ENCODE measurements at places on chromosomes 7 and 10.

- DNase-seq: no peak
Observed at GRCh38 chr7:31102973-31103850, 51.1 kb downstream of the ADCYAP1R1 start.

DNA sequence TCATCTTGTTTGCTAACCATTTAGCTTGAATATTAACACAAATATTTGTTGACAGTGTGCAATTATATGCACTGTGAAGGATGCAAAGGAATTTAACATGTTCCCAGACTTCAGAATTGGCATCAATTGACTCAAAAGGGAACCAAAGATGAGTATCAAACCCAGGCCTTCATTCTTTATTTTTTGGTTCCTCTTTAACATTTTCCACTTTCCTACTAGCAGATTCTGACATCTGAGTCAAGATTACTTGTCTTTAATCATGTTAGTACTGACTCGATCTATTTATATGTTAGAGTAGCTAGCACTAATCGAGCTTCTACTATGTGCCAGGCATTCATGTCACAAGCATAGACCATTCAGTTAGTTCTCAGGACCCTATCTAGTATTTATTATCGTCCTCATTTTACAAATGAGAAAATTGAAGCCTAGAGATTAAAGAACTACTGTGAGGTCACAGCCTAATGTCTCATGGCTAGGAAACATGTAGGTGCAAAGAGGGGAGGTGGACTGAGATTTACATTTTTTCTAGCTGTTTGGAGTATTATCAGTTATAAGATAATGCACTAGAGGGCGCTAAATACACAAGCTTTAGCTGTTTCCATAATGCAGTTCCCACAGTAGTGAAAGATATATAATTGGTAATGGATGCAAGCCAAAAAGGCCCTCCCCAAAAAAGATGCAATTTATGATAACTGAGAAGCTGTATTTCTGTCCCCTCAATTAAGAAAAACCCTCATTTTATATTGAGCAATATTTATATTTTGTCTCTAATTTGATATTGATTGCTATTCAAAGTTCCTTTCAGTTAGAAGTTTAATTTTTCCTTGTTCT, 32.9 kb upstream of the KMT2E start:
- no peak for DNase-seq

DNA sequence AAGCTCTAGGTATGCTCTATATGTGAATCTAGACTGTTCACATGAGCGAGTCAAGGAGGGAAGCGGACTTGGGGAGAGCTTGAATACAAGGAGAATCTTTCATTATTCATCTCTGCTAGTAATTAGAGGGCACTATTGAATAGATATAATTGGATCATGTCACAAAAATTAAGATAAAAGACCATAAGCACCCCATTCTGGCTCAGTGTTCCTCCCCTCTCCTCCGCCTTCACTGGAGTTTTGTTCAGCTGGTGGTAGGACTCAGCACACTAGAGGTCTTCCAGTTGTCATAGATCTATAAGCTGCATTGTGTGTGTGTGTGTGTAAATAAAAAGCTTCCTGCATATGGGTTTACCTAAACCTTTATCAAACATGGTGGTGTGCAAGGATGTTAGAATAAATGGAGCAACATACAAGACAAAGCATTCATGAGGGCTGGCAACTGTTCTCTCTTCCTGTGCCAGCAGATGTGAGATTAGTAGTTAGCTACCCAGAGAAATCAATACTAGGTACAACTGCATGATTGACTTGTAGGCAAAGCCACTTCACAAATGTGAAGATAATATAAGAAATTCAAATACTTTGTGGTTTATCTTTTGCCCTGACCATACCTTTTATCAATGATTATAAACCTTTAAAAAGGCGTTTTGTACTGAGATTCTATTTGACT, 142.6 kb downstream of the CREB5 start:
- no peak for DNase-seq

DNA sequence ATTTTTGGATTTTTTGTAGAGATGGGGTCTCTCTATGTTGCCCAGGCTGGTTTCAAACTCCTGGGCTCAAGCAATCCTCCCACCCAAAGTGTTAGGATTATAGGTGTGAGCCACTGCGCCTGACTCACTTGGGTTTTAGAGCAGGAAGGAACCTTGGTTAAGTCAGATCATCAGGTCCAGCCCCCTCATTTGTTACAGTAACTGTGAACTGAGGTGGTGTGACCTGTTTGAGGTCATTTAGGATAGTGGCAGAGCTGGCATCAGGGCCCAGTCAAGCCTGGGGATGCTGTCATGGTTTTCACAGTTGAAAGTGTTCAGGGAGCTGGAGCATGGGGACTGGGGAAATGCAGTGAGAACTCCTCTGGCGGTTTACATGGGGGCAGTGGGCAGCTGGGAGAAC, 159.6 kb downstream of the TAX1BP1 start:
- DNase-seq: no peak

DNA sequence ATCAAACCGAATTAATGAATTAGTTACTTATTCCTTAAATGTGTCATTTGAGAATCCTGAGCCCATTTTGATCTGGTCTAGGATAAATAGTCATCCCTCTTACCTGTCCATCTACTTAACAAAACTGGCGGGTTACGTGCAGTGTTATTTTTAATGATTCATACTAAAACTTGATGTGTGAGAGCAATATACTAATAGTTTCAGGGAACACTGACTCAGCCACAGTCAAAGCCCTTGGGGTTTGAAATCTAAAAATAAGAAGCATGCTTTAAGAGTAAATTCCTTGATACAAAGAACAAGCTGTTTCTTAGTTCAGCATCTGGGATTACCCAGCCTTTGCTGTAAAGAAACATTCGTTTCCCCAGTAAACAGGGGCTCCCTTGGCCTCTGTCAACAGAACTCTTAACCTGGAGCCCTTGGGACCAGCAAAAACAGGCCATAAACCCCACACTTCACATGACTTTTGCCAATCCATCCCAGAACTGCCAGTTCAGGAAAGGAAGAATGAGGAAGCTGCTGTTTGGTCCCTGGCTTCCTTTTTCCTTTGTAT, 370.6 kb upstream of the IGFBP3 start:
- no peak for DNase-seq

GRCh38 chr7:33339074-33339790, 209.9 kb downstream of the BBS9 start:
- DNase-seq: no peak

DNA sequence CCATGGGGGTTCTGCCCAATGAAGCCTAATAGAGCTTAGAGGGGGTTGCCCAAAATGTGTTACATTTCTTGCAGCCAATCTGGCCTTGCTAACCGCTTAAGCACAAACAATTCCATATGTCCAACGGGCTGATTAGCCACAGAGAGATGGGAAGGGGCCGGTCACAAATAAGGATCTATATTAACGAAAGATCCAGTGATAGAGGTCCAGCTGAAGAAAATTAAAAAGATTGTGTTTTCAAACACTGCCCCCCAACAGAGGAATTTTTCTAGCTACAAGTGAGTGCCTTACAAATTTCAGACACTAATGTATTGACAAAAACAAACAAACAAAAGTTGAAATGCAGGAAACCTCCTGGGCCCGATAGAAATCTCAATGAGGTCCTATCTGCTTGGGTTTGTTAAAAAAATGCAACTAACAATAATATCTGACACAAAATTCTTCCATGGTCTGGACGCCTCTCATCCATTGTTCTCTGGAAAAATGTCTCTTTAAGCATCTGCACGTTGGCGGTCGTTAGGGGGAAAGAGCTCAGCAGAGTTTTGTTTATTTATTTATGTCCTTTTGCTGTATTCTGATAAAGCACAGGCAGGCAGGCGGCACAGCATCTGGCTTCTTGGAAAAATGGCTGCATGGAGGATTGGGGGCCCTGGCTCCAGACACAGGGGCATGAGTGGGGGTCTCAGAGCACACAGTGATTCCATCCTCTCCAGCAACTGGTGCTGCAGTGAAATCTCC, 402.0 kb downstream of the RPS24 start:
- DNase-seq: no peak

DNA sequence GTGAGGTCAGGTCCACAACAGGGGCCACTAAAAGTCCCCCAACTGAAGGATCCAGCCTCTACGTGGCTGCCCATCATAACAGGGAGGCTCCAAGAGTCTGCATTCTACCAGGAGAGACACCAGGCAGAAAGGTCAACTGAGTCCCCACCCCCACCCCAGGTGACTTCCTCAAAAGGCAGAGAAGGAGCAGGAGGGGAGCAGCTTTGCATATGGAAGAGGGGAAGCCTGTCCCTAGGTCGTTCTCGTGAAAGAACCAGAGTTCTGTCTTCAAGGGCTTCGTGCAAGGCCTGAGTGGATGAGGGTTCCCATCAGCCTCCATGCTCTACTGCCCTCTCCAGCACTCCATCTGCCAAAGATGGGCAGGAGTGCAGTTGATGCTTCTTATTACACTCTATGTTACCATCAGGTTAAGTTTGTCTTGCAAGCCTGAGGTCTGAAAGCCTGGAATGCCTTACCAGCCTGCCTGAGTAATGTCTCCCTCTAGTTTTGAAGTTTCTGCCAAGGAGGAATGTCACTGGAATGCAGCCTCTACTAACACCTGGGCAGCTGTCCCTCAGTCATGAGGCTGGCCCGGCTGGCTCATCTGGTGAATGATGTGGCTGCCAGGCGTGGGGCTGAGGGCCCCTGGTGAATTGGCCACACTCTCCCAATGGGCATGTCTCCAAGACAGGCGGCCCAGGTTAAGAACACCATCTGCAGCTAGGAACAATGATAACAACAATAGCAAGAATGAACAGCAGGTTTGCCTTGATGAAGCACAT, 54.3 kb upstream of the SMNDC1 start:
- no peak for DNase-seq

GRCh38 chr7:140640727-140641523, at the start of gene DENND2A:
TSS of gene DENND2A (minus strand) at chr7:140640813. CDS start at chr7:140602397, 38,416 bp downstream.
- no peak for DNase-seq

GRCh38 chr10:3946234-3947229, 161.5 kb upstream of the KLF6 start:
- DNase-seq: no peak

DNA sequence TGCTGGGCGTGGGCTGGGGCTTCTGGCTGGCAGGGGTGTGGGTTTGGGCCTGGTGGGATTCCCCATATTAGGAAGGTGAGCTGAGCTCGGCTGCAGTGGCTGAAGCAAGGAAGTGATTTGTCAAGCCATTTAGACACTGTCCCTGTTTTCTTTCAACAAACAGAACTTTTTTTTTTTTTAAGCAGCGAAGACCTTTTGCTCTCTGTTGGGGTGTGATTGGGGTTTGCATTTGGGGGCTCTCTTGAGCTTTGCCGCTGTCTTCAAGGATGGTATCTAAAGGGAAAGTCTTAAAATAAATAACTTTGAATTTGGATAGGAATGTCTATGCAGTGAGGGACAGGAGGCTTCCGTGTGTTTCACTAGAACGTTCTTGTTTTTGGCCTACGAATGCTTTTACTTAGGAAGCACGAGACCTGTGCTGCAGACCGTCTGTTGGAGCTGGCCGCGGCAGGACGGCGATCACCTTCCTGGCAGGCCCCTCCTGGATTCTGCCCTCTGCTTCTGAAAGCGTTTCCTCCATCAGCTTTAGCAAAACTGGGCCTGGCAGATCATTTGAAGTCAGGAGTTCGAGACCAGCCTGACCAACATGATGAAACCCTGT, 43.9 kb downstream of the FOXK1 start:
- DNase-seq: no peak

DNA sequence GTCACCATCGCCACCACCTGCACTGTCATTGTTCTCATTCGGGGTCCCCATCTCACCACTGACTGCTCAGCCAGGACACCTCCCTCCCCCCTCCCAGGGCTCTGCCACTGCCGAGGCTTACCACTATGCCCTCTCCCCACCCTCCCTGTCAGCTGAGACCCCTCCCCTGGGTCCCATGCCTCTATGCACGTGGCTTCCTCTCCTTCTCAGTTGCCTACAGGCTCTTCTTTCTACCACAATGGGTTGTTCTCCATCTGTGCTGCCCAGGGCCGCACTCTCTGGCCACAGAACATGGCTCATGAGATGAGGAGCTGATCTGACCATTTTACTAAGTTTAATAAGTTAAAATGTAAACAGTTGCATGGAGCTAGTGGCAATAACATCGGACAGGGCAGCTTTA, 16.1 kb upstream of the EN2 start:
- DNase-seq: no peak

GRCh38 chr7:22876986-22877729, 54.5 kb upstream of the TOMM7 start:
- DNase-seq: no peak

DNA sequence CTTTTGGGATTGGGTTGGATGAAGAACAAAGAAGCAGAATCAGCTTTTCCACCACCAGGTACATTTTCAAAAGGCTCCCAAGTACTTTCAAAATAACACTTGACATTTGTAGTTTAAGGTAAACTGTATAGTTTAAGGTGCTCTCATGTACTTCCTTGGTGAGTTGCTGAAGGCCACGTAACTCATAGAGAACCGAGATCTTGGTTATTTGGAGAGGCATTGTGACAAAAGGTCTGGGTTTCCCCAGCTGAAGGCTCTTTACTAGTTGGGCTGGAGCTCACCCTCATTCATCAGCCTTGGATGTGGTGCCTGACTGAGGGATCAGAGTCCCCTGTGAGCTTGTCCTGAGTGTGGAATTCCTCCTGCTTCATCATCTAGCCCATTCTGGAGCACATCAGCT, 191.8 kb downstream of the TMEM178B start:
- no peak for DNase-seq

DNA sequence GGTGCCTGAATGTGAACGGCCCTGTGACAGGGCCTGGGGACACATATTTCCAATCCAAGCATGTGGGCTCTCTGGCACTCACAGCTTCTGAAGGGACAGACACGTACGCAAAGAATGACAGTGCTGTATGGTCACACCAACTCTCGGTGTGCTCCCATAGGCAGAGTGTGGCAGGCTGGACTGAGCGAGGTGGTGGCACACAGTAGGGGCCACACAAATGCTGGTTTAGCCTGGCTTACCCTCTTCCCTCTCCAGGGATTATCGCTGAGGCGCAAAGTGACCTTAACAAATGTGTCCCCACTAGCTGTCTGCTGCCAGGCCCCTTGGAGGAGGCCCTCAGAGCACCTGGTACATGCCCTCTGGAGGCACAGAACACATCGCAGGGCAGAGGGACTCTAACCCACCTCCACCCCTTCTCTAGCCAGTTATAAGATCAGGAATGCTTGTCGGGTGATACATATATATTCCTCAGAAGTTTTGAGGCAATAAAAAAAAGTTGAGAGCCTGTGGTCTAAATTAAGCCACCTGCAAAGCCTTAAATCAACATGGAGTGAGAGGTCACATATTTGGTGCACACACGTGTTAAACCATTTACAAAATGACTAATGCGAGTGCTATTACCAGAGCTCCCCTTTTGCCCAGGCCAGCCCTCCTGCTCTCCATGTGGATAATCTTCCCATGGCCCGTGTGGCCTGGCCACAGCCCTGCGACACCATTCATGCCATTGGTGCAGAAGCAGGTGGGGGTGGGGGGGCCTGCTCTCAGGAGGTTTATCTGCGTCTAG, 262.8 kb upstream of the GRB10 start:
- no peak for DNase-seq

DNA sequence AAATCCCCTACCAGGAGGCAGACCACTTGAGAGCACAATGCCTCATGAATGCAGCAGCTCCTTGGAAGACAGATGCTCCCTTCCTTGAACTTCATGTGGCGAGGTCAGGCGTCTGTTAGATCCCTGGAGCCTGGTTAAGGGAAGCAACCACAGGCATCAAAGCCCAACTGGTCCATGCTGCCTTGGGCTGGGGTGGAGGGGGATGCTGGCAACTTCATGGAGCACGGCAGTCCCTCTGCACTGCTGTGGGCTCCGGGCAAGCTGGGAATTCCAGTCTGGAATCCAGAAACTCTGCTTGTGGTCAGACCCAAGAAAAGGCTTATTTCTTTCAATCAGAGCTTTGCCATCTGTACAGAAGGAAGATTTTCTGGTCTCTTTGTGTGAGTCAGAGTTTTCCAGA, 130.4 kb downstream of the PFKFB3 start:
- no peak for DNase-seq
